ENCODE measurements at places on chromosomes 2 and 18. TPM values are rescaled to one million over a fixed set of nuclear protein-coding genes. Genes with fewer than 3 reads are reported as not detected.

GRCh38 chr2:203578759-203579643 is 43.9 kb upstream of the RAPH1 start:
- DNase-seq = no peak

GRCh38 chr2:71003966-71004755 is 9.5 kb upstream of the TEX261 start:
- no peak for DNase-seq

DNA sequence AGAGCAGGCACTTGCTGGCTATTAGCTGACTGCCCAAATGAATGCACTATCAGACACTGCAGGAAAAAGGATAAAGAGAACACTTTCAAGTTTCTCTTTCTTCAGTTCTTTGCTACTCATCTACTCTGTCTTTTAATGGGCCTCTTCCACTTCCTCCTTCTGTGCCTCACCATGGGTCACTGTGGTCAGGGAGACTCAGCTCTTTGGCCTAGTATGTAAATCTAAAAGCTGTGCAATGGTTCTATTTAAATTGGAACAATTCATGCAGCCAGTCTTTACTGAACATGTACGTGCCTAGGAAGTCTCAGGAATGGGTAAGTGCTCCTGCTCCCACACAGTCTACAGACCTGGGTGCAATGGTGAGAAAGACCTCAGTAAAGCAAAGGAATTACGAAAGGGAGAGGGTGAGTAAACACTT is 79.1 kb upstream of the DNMT3A start:
- no peak for DNase-seq

DNA sequence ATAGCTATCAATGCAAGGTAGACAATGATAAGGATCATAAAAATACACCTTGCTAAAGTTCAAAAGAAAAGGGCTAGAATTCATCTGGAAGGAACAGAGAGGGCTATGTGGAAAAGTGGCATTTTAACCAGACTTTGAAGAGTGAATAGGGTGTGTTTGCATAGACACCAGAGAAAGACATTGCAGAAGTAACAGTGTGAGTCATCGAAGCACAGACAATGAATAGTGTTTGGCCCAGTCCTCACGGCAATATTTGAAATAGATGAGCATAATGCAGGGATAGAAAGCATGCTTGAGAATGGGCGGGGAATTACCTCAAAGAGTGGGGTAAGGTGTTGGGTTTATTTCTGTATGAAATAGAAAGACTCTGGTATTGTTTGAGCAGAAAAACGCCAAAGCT is 24.2 kb downstream of the MYT1L start:
- no peak for DNase-seq

GRCh38 chr2:122105877-122106206 is 350.4 kb downstream of the TSN start:
- DNase-seq = no peak

DNA sequence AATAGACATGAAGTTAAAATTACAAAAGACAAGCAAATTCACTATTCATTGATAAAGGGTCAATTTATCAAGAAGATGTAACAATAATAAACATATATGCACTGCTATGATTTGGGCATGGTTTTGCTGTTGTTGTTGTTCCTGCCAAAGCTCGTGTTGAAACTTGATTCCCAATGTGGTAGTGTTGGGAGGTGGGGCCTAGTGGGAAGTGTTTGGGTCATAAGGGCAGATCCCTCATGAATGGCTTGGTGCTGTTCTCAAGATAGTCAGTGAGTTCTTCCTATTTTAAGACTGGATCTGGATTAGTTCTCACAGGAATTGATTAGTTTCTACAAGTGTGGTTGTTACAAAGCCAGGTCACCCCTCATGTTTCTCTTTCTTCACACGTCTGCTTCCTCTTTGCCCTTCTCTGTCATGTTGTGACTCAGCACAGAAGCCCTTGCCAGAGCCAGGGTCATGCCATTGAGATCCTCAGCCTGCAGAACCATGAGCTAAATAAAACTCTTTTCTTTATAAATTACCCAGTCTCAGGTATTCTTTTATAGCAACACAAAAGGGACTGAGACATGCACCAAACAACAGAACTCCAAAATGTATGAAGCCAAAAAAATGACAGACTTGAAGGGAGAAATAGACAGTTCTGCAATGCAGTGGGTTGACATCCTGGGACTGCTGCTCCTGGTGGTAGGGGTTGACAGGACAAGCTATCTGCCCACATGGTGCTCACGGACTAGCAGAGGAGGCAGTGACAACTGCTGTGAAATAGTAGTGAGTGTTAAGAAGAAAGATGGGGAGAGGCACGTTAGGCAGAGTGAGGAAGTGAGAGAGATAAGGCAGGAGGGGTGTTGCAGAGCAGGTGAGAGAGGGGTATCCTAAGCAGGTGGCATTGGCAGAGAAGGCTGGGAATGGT is 18.6 kb upstream of the SKA1 start:
- DNase-seq = no peak

DNA sequence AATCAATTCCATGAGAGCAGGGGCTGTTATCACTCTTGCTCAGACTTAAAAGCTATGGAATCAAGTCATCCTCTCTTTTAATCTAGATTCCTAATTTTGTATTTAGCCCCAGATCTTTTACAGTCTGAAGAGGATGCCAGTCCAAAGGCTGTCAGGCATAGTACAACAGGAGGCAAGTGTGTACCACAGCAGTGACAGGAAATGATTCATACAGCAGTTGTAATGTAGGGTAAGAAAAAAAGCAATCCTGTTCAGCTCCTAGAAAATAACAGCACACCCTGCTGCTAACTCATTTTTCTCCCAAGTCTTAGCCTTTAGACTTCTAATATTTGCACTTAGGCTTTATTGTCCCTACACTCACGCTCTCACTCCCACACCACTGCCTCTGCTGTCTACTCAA is 127.8 kb upstream of the SYT4 start:
- no peak for DNase-seq

KCNG2 gene
- polyA plus RNA-seq = 0.50 TPM

CFAP65 gene
- 42.9 TPM for polyA plus RNA-seq

Measured in testis (tissue), 5 donors.